ENCODE measurements at places on chromosomes 16 and 17.
A peak's percentile ranks its signal among the peaks of the same experiment; 100 is the strongest.

GRCh38 chr17:19303367-19303776 is 59.2 kb downstream of the B9D1 start:
- DNase-seq, result no peak

DNA sequence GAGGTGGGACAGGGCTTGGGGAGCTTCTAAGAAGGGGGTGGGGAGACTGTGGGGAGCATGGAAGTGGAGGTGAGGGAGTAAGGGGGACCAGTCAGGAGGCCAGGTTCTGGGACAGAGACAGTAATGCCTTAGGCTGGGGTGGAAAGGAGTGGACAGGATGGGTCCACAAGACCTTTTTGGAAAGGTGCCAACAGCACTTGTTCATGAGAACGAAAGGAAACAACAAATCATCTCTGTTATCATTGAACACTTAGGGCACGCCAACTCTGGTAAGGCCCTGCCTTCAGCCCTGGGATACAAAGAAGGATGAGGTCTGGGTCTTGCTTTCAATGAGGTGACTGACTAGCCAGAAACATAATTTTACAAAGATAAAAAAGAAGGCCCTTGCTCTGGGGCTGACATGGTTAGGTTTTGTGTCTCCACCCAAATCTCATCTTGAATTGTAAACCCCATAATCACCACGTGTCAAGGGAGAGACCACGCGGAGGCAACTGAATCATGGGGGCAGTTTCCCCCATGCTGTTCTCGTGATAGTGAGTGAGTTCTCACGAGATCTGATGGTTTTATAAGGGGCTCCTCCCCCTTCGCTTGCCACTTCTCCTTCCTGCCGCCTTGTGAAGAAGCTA is 113.8 kb downstream of the SLC39A11 start:
- DNase-seq, result no peak

- no peak for DNase-seq
Measured at GRCh38 chr17:327296-327695, 25.3 kb downstream of the RPH3AL start.

- no peak for DNase-seq
Measured at GRCh38 chr16:63188086-63188771, 1152.0 kb upstream of the CDH8 start.

- DNase-seq, result no peak
Measured at GRCh38 chr17:80971704-80972304, 19.8 kb upstream of the CHMP6 start.

DNA sequence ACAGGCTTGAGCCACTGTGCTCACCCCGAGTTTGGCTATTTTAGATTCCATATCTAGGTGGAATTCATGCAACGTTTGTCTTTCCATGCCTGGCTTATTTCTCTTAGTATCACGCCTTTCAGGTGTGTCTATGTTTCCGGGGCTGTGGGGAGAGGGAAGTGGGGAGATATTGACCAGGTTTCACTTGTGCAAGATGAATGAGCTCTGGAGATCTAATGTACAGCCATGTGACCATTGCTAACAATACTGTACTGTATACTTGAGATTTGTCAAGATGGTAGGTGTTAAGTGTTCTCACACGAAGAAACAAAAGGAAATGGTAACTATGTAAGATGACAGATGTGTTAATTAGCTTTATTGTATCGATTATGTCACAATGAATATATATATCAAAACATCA is 199.6 kb downstream of the SHISA9 start:
- no peak for DNase-seq

- no peak for DNase-seq
Measured at GRCh38 chr17:60745544-60745943, 67.9 kb downstream of the BCAS3 start.

DNA sequence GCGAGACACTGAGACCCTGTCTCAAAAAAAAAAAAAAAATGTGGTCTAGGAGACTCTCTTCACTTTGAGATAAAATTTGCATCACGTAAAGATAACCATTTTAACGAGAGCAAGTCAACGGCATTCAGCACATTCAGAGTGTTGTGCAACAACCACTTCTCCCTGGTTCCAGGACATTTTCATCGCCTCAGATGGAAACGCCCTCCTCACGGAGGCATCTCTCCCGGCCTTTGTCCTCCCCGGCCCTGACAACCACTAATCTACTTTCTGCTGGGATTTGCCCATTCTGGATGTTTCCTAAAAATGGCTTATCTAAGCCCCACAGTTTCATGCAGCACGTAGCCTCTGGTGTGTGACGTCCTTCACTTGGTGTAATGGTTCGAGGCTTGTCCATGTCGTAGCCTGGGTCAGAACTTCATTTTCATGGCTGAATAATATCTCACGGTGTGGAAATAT is 6.4 kb upstream of the NPRL3 start:
- no peak for DNase-seq

GRCh38 chr16:65725156-65725845 is 603.4 kb upstream of the CDH11 start:
- no peak for DNase-seq

- DNase-seq, result no peak
Measured at GRCh38 chr16:81189100-81189664, 49.3 kb upstream of the BCO1 start.

- DNase-seq, result no peak
Measured at GRCh38 chr16:11708421-11708820, 34.2 kb downstream of the TXNDC11 start.

DNA sequence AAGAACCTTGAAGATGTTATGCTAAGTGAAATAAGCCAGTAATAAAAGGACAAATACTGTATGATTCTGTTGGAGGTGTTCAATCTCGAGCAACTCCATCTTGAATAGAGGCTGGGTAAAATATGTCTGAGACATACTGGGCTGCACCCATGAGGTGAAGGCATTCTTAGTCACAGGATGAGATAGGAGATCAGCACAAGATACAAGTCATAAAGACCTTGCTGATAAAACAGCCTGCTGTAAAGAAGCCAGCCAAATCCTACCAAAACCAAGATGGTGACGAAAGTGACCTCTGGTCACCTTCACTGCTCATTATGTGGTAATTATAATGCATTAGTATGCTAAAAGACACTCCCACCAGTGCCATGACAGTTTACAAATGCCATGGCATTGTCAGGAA is 98.1 kb downstream of the RGS9 start:
- no peak for DNase-seq

DNA sequence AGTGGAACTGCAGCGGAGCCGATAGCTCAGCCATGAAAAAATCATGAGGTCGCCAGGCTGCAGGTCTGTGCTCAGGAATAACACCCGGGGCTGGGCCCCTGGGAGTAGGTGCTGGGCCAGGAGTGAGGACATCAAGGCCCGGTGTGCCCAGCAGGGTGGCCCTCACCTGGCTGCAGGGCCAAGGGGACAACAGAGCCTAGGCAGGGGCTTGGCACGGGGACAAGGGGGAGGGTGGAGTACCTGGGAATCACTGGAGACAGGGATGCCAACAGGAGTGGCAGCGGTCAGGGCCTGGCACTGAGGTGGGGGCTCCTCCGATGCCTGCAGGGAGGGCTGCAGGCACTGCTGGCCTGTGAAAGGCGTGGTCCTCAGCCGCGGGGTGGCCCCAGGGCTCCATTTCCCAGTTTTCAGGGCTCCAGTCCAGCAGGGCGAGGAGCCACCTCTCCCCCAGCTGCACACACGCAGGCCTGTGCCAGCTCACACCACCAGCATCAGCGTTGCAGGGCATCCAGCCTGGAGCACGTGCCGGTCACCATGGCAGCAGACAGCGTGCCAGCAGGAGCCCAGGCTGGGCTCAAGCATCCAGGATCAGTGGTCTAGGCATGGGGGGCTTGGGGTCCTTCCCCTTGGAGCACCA is 4.7 kb upstream of the FSCN2 start:
- DNase-seq, result no peak

GRCh38 chr17:62478424-62478879 is at the start of gene TLK2:
Gene TLK2, plus strand, starts transcription at chr17:62478825. Its CDS starts 2,301 bp downstream, at chr17:62481126.
- peak; percentile 75 for DNase-seq

DNA sequence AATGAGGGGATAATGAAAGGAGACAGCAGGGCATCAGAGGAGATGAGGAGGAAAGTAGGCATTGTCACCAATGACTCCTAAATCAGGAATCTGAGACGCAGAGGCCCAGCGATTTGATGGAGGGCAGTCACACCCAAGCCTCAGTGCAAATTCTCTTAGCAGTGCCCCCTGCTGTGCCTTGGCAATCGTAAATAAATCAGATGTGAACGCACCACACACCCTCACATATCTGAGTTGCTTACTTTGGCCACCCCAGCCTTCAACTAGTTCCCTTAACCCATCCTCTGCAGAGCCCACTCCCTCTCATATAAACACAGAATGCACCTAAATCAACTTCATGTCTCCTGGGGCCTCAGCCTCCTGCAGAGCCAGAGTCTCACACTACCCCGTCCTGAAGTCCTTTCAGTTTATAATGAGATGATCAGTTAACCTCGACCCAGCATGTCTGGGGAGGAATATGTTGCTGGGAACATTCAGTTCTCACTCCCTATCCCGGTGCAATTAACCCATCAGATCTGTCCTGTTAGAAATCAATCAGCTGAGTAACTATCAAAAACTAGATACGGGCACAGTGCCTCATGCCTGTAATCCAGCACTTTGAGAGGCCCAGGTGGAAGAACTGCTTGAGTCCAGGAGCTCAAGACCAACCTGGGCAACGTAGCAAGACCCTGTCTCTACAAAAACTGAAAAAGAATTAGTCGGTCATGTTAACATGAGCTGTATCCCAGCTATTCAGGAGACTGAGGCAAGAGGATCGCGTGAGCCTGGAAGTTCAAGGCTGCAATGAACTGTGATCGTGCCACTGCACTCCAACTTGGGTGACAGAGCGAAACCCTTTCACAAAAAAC is 78.4 kb downstream of the SLC39A11 start:
- DNase-seq, result no peak

GRCh38 chr16:9082422-9082821 is 9.0 kb upstream of the HAPSTR1 start:
- no peak for DNase-seq
